ENCODE measurements at places on chromosomes 1 and 21.

DNA sequence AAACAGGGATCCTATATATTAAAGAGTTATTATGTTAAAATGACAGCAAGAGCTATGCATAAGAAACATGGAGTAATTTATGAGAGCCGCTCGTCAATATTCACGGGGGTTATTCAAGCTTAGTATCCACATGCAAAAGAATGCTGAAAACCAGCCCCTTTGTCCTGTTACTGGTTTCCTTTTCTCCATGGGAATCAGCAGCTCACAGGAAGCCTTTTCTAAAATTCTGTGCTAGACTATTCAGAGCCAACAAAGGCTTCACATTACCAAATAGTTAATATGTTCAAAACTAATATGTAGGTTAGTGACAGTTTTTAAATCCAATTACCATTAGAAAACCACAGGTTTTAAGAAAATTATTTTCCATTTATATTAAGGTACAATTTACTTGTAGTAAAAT is 225.6 kb upstream of the MAP1LC3C start:
- DNase-seq: no peak

- no peak for DNase-seq
Measured at GRCh38 chr1:9066945-9067807, 2.3 kb downstream of the SLC2A5 start.

DNA sequence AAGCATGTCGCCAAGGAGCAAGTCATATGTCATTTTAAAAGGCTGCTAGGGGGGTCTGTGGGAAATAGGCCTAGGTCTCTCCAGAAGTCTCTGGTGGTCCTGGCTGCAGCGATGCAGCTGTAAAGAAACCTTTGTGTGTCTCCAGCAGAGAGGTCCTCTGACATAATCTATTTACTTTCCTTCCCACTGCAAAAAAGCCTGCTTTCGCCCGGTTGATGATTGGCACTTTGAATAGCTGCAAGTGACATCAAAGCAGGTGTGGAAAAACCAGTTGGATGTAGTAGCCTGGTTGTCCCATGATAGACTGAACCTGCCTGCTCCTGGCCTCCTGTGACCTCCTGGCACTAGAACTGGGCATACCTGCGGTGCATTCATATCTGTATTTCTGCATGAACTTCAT is 13.8 kb downstream of the RASSF5 start:
- no peak for DNase-seq

DNA sequence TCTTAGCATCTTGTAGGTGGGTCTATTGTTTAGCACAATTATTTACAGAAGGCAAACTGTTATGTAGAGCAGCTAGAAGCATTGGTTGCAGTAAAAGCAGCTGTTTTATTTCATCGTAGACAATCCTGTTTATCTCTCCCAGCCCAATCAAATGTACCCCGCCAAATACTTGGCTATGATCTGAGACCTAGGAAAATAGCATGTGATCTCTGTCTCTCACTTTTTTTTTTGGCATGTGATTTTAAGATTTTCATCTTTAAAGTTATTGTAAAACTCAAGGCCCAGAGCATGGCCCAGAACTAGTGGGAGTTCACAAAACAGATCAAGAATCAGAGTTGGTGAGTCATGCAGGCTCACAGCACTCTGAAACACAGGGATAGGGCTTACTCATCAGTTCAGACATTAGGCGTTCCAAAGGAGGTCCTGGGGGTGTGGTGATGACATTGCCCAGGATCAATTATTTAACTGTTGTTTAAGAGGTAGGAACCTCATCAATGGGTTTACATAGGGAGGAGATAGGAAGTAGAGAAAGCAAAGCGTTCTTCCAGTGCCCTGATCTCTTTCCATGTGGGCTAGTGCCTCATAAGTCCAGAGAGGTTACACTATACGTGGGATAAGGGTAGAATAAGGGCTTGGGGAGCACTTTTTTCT is 40.2 kb downstream of the TBX19 start:
- DNase-seq: no peak

DNA sequence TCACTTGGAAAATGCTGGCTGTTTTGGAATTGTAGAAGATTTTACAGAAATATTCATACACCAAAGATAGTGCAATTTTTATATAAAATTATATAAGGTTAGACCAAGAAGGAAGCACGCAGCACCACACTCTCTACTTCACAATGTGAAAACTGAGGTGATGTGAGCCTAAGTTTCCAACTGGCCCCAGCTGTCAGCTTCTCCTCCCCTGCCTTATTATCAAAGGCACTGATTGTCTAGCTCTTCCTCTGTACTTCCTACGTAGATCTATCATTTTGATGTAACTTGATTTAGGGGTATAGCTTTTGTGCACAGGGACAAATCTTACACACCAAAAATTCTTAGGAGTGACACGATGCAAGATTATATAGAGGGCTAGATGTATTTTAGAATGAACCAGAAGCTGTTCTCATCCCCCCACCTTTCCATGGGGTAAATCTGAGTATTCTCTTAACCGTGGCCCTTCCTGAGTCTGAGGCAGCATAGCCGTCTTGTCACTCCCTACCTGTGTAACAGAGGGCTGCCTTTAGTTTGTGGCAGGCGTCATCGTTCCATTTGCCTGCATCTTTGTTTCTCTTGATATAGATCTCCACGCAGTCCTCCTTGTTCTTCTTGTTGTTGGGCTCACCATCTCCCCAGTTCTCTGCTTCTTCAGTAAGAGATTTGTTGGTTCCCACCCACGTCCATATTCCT is 3.4 kb downstream of the SELL start:
- DNase-seq: no peak

DNA sequence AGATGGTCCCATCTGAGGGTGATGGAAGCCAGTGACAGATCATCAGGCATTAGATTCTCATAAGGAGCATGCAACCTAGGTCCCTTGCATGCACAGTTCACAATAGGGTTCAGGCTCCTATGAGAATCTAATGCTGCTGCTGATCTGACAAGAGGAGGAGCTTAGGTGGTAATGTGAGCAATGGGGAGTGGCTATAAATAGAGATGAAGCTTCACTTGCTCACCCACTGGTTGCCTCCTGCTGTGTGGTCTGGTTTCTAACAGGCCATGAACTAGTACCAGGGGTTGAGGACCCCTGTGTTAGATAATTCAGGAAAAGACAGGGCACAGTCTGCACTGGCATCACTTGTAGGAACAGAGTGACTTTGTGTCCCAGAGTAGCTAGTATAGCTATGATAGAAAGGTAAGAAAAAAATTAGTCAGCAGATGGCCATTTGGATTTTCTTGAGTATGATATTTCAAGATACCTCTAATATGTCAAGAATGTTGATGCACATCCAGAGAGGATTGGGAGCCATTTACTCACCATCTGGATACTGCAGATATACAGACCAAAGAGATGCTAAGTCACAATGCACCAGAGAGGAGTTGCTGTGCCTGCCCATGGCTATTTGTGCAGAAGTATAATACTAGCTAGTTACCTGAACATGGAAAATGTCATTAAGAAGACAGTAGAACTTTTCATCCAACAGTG is 53.6 kb downstream of the ADCY10 start:
- no peak for DNase-seq

GRCh38 chr1:223732993-223733798 is 20.9 kb downstream of the CAPN2 start:
- DNase-seq: no peak

GRCh38 chr1:44724296-44724954 is 6.5 kb downstream of the RNU5D-1 start:
- no peak for DNase-seq

DNA sequence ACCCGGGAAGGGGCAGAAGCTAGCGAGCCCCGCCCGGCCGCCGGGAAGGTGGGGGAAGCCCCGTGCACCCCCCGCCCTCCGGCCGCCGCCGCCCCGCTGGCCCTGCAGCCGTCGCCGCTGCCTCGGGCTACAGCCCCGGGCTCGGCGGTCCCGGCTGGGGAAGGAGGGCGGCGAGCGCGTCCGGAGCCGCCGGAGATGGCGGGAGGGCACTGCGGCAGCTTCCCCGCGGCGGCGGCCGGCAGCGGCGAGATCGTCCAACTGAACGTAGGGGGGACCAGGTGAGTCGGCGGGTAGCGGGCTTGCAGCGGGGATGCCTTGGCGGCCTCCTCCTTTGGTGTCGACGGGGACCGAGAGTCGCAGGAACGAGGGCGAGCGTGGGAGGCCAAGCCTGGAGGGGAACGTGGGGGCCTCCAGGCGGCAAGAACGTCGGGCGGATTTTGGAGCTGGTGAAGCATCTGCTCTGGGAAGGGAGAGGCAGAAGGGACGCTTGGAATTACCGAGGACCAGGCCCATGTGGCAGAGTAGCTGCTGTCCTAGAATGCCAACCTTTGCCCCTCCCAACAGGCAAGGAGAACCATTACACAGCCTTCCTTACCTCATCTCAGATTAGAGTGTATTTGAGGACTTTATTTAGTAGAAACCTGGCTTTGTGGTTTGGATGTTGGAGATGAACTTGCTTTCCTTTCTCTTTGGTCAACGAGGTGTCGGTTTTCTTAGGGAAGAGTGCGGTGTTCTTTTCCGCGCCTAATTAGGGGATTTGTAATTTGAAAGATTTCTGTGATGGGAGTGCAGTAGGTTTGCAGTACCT is 591 bp downstream of the KCTD3 start:
- DNase-seq: peak; percentile 35

GRCh38 chr1:89476072-89476471 is 48.6 kb upstream of the LRRC8B start:
- DNase-seq: no peak

- DNase-seq: no peak
Measured at GRCh38 chr1:185144233-185144632, 12.5 kb downstream of the TRMT1L start.

- DNase-seq: no peak
Measured at GRCh38 chr1:156866249-156866909, 5.7 kb downstream of the NTRK1 start.

All from NCI-H1436 (cell line).